ENCODE measurements at places on chromosomes 4 and X. TPM values are rescaled to one million over a fixed set of nuclear protein-coding genes. Genes with fewer than 3 reads are reported as not detected.

Gene FAM184B
- total RNA-seq, result 0.12 TPM

Gene WDFY3
- total RNA-seq, result 51.2 TPM

Gene XPNPEP2
- 13.9 TPM for total RNA-seq

Gene NUP62CL
- total RNA-seq, result not detected

Gene FGD1
- 15.7 TPM for total RNA-seq

Gene C4orf51
- not detected for total RNA-seq

Gene PAGE2
- total RNA-seq, result not detected

Gene MEPE
- total RNA-seq, result not detected

Gene NUDT11
- 13.5 TPM for total RNA-seq

Gene CHST7
- 14.4 TPM for total RNA-seq

Gene SPCS3
- 53.8 TPM for total RNA-seq

Gene ASB9
- total RNA-seq, result 0.17 TPM

Gene CT45A10
- total RNA-seq, result not detected

Gene SEC24B
- 22.8 TPM for total RNA-seq

Gene SULT1E1
- 47.0 TPM for total RNA-seq

Gene LPAR4
- 0.12 TPM for total RNA-seq

Gene HAUS7
- total RNA-seq, result 5.2 TPM

Gene TENT5D
- not detected for total RNA-seq

Gene GAGE12J
- not detected for total RNA-seq

All from pericardium fibroblast (primary cell).